Caco-2 (cell line): ENCODE measurements at places on chromosomes 3 and 15. TPM values are rescaled to one million over a fixed set of nuclear protein-coding genes. Genes with fewer than 3 reads are reported as not detected.

Gene CYP11A1
- 0.56 TPM in 1 of 2 replicates, not detected in the other for total RNA-seq

- DNase-seq, result no peak
Measured at GRCh38 chr3:170056710-170057454, 19.1 kb downstream of the GPR160 start.

Gene GPR156
- 1.7 and 3.1 TPM in 2 replicates for total RNA-seq

DNA sequence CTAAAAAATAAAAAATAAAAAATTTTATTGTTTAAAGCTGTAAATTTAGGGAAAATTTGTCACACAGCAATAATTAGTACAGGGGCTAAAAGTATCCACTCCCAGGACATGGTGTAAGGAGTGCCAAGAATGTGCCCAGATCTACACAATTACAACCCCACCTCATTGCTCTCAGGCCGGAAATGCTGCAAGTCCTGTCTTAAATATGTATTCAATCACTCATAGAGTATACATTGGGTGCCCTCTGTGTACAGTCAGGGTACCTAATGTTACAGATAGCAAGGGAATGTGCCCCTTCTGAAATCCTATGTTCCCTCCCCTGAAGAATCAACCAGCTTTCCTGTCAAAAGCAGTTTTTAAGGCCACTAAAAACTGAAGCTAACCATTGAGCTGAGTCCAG, 106.6 kb downstream of the MECOM start:
- no peak for DNase-seq

DNA sequence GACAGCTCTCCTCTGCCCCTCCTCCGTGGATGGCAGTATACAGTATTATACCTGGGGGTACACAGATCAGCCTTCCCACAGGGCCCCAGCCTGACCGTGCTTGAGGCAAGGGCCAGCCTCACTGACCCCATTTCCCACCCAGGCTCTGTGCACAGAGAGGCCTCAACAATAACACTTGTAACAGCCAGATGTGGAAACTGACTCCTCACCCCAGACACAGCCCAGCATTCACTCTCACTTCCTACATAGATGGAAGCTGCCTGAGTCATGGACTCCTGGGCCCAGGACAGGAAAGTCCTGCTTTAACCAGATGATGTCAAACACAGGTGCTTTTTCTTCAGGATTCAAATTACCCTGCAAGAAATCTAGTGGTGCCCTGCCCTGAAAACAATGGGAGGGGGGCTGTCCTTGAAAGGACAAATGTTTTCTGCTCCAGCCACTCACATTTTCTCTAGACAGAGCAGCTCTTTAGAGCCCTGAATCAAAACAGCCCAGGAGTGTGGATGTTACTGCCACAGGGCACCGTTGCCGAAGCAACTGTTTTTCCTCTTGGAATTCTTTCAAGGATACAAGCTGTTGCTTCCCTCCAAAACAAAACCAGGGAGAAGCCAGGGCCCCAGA, 16.4 kb downstream of the CCDC12 start:
- DNase-seq, result no peak

- DNase-seq, result no peak
Measured at GRCh38 chr3:126780666-126781065, 76.6 kb downstream of the CHCHD6 start.

GRCh38 chr3:44584646-44585501, at the start of gene ZNF660:
Gene ZNF660 (plus strand): TSS chr3:44584964. CDS start chr3:44594194, 9,230 bp downstream.
- DNase-seq, result no peak

DNA sequence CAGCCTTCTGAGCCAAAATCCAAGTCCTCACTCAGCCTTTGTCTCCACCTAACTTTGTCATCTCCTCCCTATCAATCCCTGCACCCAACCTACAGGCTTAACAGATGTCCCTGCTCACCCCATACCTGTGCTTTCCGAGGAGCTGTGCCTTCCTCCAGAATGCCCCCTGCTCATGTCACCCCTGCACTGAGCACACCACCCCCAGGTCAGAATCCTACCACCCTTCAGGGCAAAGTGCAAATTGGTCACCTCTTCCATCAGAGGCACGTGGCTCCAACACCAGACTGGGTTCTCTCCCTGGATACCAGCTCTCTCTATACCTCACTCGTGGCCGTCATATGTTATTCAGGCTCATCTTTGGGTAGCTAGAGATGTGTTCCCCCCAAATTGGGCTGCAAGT, 29.8 kb downstream of the HOMER2 start:
- DNase-seq, result no peak

Gene SEMA3G
- total RNA-seq, result 0.28 and 0.32 TPM in 2 replicates

GRCh38 chr3:42031808-42032480, 59.2 kb upstream of the TRAK1 start:
- no peak for DNase-seq

Gene IL17RE
- total RNA-seq, result 77.3 and 82.9 TPM in 2 replicates

- DNase-seq, result no peak
Measured at GRCh38 chr3:180624714-180625113, 22.8 kb downstream of the TTC14 start.
